Right lobe of liver (tissue), 6 donors: ENCODE measurements at places on chromosomes 6 and 20. TPM values are rescaled to one million over a fixed set of nuclear protein-coding genes. Genes with fewer than 3 reads are reported as not detected.

GRCh38 chr6:41430875-41431274 is 95.5 kb downstream of the NCR2 start:
- DNase-seq: no peak

GRCh38 chr6:5990786-5991185 is 15.9 kb downstream of the NRN1 start:
- no peak for DNase-seq

DNA sequence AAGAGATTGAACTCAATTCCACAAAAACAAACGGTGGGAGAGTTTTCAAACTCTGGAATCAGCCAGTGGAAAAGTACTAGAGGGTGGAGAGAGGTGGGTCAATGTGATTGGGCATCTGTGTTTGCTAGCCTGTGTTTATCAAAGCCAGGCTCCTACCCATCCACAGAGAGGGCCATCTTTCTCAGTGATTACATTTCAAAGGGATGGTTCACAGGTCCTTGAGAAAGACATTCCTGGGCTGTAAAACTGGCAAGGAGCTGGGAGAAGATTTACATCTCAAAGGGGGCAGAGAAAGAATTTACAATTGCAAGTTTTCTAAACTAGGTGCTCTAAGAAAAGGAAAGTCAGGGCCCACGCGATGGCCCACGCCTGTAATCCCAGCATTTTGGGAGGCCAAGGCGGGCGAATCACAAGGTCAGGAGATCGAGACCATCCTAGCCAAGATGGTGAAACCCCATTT is 146.8 kb upstream of the UST start:
- DNase-seq: no peak

DNA sequence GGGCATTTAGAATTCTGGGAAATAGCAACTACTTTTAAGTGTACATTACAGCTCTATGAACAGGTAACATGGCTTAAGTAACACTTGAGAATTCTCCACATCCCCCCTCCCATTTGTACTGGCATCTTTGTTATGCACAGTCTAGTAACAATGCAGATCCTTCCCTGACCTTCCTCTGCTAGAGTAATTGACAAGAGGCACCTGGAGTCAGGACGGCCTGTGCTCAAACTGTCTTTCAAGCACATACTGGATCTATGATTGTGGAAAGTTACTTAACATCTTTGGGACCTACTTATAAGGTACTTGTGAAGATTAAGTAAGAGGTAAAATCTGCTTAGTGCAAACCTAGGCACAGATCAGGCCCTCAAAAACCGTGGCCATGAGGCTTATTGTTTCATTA is 21.9 kb upstream of the GSTA3 start:
- DNase-seq: no peak

GRCh38 chr20:19588241-19588640 is 169.8 kb upstream of the RIN2 start:
- no peak for DNase-seq

- DNase-seq: no peak
Observed at GRCh38 chr6:133705731-133706130, 183.2 kb upstream of the TCF21 start.

GRCh38 chr20:48747840-48748414 is 79.9 kb downstream of the PREX1 start:
- no peak for DNase-seq

DNA sequence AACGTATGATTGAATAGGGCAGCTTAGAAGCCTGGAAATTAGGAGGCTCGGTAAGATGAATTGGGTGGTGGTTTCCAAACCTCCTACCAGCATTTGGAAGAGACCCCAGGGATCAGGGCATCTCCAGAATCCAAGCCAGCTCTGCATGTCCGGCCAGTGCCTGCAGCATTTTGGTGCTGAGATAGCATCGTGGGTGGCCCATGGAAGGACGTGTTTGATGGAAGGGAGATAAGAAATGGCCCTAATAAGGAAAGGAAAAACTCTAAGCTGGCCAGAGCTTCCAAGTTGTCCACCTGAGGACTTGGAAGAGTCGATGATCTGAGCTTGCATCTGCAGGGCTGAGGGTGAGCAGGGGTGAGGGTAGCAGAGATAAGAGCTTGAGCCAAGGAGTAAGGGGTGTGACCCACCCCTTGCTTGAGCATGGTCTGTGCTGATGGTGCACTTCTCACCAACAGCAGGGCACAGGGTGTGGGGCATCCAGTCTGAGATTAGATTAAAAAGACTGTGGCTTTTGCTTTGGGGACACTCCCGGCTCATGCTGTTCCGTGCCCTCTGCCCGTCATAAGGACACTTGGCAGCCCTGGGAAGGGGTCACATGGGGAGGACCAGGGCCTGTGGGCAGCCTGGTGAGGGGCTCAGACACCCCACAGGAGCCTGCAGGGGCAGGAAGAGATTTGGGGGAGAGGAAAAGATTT is 213.2 kb downstream of the ERMARD start:
- no peak for DNase-seq

- no peak for DNase-seq
Observed at GRCh38 chr6:9540534-9541126, 874.2 kb downstream of the TFAP2A start.

- no peak for DNase-seq
Observed at GRCh38 chr6:55953335-55953734, 77.9 kb upstream of the BMP5 start.

- no peak for DNase-seq
Observed at GRCh38 chr20:3869839-3870634, 19.1 kb upstream of the PANK2 start.

DNA sequence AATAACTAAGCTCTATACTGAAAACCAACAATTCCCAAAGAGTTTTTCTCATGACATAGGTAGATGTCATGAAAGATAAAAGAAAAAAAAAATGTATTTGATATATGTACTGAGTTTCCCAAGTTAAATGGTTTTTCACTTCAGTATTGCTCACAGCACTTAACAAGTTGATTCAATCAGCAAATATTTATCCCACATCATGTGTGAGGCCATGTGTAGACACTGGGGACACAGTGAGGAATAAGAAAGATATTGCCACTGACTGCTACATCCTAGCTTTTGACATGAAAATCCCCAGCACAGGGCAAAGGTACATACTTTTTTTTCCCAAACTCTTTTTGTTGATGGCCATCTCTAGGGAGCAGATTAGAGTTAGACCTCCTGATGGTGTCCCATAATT is 25.3 kb downstream of the SPTLC3 start:
- DNase-seq: no peak

DNA sequence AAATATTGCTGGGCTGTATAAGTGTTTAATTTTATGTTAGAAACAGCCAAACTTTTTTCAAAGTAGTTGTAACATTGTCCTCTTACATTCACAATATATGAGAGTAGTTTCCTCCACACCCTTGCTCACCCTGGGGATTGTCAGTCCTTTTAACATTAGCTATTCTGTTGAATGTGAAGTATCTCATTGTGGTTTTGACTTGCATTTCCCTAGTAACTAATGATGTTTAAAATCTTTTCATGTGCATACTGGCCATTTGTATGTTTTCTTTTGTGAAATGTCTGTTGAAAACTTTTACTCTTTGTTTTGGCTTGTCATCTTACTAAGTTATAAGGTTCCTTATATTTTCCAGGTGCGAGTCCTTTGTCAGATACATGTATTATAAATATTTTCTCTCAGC is 32.9 kb downstream of the TRIM38 start:
- DNase-seq: no peak

- no peak for DNase-seq
Observed at GRCh38 chr6:14058735-14059134, 58.8 kb upstream of the CD83 start.

DNA sequence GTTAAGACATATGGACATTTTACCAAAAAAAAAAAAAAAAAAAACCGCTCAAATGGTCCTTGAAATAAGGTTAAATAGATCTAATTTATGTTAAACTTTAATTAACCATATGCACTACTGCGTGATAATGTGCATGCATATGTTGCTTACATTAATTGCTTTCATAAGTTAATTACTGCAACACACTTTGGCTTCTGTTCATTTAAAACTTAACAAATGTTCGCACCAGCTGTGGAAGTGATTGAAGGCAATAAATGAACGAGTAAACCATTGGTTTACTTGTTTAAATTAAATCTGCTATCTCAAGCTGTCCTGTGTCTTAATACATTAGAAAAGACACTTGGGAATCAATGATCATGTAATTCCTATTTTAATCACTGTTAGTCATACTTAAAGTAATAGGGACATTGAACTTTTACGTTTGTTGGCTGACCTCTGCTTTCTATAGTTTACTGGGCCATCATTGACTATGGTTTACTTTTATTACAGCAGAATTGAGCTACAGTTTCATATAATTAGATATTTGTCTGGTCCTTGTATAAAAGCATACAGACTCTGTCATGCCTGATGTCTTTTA is 294.7 kb downstream of the KHDC1L start:
- no peak for DNase-seq

DNA sequence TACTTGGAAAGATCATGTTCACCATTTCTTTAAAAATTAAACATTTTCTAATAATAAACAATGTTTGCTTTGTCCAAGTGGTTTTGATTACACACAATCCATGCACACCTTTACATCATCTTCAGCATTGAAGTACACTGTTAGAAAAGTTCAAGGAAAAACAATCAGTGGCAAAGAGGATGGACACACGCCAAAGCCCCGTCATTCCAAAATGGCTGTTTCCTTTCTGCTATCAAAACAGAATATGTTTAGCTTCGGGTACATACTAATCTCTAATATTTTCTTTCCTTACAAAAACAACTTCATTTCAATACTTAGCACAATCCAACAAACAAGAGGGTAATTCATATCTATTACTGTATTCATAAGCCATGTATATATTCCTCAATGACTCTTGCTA is 24.5 kb downstream of the REPS1 start:
- no peak for DNase-seq

DNA sequence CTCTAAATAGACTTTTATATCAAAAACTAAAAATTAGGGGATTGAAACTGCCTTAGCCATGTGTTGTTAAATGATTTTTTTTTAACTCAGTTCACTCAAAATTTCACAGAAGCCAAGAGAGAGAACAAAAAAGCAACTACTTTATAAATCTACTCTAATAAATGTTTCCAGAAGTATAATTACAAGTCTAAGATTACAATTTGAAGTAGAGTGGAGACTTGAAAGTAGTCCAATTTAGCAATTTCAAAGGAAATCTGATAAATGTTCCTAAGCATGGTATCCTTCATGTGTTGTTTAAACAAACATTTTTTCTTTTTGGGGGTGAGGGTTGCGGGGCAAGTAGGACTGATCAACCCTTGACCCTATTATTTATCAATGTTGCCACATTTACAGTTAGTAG is 72.6 kb downstream of the PHIP start:
- DNase-seq: no peak

DNA sequence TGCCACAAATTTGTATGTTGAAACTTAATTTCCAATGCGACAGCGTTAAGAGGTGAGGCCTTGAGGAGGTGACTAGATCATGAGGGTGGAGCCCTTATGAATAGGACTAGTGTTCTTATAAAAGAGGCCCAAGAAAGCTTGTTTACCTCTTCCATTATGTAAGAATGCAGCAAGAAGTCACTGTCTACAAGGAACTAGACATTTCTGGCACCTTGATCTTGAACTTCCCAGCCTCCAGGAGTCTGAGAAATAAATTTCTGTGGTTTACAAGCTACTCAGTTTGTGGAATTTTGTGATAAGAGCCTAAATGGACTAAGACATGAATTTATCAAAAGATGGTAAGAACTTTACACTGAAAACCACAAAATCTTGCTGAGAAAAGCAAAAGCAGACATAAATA is 173.6 kb upstream of the SGK1 start:
- no peak for DNase-seq

DNA sequence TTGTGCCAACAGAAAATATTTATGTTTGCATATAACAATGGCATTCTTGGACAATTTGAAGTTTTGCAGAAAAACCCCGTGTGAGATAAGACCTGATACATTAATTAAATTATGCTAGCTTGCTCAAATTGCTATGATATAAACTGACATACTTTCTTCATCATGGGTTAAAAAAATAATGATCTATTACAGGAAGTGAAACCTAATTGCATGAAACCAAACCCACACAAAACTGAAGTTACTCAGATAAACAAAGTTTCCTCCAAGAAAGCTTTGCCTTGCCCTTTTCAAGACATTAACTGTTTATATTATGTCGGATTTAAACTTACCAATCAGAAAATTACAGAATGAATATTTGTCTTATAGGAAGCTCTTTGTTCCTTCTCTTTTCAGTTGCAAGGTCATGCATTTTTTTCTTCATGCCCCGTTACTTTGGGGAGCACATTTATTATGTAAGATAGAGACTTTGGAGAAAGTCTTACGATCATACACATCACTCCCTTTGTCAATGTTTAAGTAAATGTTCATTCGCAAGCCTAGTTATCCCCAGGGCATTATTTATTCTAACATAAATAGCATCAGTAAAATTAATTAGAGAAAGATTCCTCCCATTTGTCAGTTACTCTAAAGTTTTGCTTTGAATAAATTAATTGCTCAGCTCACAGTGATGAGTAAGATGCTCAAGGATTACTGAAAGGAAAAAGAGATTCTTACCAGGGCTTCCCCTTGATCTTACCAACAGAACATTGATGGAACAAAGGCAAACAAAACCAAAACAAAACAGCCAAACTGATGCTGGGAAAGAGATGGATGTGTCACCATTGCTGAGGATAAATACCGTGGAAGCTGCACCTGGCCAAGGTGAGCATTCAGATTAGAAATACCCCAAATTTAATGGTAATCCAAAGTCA is 14.8 kb upstream of the TMEM244 start:
- no peak for DNase-seq

DNA sequence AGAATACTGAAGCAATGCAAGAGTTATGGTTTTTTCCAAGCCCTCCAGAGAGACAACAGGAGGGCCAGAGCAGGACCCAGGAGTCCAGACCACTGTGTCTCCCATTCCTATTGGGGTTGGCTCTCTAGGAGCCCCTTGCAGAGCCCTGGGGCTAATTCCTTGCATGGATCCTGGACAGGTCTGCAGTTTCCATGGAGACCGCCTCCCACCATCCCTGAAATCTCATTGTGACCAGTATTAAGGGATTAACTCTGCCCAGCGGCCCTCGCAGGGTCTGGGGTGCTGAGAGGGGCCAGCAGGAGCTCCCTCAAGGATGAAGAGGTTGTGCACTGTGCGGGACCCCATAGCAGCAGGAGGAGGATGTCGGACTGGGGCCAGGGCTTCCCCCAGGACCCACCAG is 34.8 kb downstream of the HNF4A start:
- no peak for DNase-seq

- DNase-seq: no peak
Observed at GRCh38 chr20:51360451-51361201, 181.9 kb downstream of the NFATC2 start.

ULBP2 gene
- 0.43 TPM for total RNA-seq

KCNK15 gene
- 0.18 TPM for total RNA-seq

ANGPT4 gene
- not detected for total RNA-seq

DPPA5 gene
- total RNA-seq: not detected

DLL1 gene
- total RNA-seq: 3.8 TPM

GPR6 gene
- not detected for total RNA-seq

EFCAB8 gene
- 0.21 TPM for total RNA-seq

GJE1 gene
- not detected for total RNA-seq

ZSCAN16 gene
- total RNA-seq: 2.0 TPM

C6orf15 gene
- total RNA-seq: not detected

STK4 gene
- 13.1 TPM for total RNA-seq

BPIFA1 gene
- not detected for total RNA-seq

CDSN gene
- not detected for total RNA-seq

FUT9 gene
- total RNA-seq: not detected

FBXO5 gene
- 3.0 TPM for total RNA-seq
